ENCODE measurements at places on chromosomes 1 and 21. TPM values are rescaled to one million over a fixed set of nuclear protein-coding genes. Genes with fewer than 3 reads are reported as not detected.
A peak's percentile ranks its signal among the peaks of the same experiment; 100 is the strongest.

The C1orf56 gene
- total RNA-seq = 6.4 TPM

The ETV3L gene
- not detected for total RNA-seq

The GPA33 gene
- total RNA-seq = 3.9 TPM

- H3K4me1 ChIP-seq = no peaks in the 10 kb centered on the region
- no peaks in the 10 kb centered on the region for H3K36me3 ChIP-seq
- H3K4me3 ChIP-seq = no peak overlapping the region
- H3K27me3 ChIP-seq = no peaks in the 10 kb centered on the region
Observed at GRCh38 chr1:13842497-13842896, 142.5 kb downstream of the PRDM2 start.

The SELL gene
- 2.9 TPM for total RNA-seq

GRCh38 chr1:68426594-68426993 is 23.2 kb downstream of the RPE65 start:
- no peak overlapping the region for H3K27ac ChIP-seq
- H3K27me3 ChIP-seq = no peaks in the 10 kb centered on the region
- H3K4me3 ChIP-seq = no peak overlapping the region
- no peak for DNase-seq
- H3K4me1 ChIP-seq = no peaks in the 10 kb centered on the region

- DNase-seq = no peak
- peaks cover 7% of the 10 kb centered on the region for H3K27me3 ChIP-seq
- peaks cover 4% of the 10 kb centered on the region for H3K4me1 ChIP-seq
- no peaks in the 10 kb centered on the region for H3K36me3 ChIP-seq
Observed at GRCh38 chr1:207649865-207650580, 5.1 kb downstream of the CR1L start.

GRCh38 chr1:219689774-219690173 is 76.9 kb upstream of the ZC3H11B start:
- no peak for DNase-seq
- H3K4me3 ChIP-seq = no peak overlapping the region
- H3K4me1 ChIP-seq = no peaks in the 10 kb centered on the region
- no peak overlapping the region for H3K27ac ChIP-seq

The FLG gene
- not detected for total RNA-seq

DNA sequence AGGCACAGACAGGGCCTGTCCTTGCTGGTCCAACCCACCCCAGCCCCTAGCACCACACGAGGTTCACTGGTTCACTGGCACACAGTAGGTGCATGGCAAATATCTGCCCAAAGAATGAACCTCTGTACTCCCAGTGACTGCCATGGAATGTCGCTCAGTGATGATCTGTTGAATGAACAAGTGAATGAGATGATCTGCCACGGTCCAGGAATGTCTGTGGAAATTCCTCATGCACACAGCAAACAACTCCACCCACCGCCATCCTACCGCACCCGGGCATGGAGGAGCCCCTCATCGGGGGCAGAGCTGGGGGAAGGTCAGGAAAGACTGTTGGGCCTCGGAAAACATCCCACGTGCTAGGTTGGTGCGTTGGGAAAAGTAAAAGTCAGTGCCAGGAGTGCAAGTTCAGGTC is 1.7 kb downstream of the HSPG2 start:
- H3K4me3 ChIP-seq = peak overlapping the region; percentile 74
- H3K36me3 ChIP-seq = no peaks in the 10 kb centered on the region
- no peaks in the 10 kb centered on the region for H3K27me3 ChIP-seq
- no peak for DNase-seq

DNA sequence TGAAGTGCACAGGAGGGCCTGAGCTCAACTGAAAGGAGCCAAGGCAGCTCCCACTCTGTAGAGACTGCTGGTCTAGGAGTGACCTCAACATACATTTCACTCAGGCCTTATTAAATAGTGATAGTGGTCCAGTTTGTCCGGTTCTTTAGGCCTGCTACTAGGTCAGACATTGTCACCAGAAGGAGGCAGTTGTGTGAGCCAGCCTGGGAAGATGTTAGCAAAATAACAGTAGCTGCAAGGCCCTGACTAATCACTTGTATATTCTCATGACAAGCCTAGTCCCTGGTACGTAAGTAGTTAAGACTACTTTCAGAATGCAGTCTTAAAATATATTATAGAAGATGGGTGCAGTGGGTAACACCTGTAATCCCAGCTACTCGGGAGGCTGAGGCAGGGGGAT is 264.0 kb upstream of the CAMK1G start:
- no peak overlapping the region for H3K4me3 ChIP-seq
- no peaks in the 10 kb centered on the region for H3K27me3 ChIP-seq
- H3K4me1 ChIP-seq = no peaks in the 10 kb centered on the region
- no peak for DNase-seq

- H3K27ac ChIP-seq = no peak overlapping the region
- no peak overlapping the region for H3K4me3 ChIP-seq
- peaks cover 58% of the 10 kb centered on the region for H3K27me3 ChIP-seq
- peaks cover 24% of the 10 kb centered on the region for H3K4me1 ChIP-seq
- no peak for DNase-seq
Observed at GRCh38 chr1:14926818-14927575, 226.6 kb upstream of the TMEM51 start.

GRCh38 chr1:19063122-19063521 is 106.6 kb upstream of the IFFO2 start:
- H3K27me3 ChIP-seq = no peaks in the 10 kb centered on the region
- no peak overlapping the region for H3K4me3 ChIP-seq
- no peak overlapping the region for H3K27ac ChIP-seq
- H3K36me3 ChIP-seq = no peaks in the 10 kb centered on the region
- no peak for DNase-seq

The DIO1 gene
- not detected for total RNA-seq

DNA sequence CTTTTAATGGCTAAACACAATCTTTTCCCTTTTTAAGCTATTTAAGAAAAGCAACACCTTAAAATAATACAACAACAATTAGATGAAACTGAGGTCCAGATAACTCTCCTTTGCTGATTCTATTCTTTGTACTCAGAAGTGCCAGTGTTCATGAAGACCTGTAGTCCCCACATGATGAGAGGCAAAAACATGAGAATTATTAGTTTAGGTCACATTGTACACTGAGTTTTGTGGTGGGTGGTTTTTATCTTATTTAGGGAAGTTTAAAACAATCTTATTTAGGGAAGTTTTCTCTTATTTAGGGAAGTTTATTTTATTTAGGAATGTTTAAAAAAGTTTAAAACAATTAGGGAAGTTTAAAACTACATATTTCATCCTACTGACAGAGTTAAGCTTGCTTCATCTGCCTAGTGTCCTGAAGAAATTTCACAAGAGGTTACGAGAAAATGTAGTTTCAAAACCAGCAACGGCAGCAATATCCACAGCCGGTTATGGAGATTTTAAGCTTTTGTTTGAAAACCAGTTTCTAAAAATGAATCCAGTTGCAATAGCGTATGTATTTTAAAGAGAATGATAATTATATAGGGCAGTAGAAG is 7.8 kb upstream of the OR14I1 start:
- H3K4me1 ChIP-seq = no peaks in the 10 kb centered on the region
- H3K4me3 ChIP-seq = no peak overlapping the region
- no peak for DNase-seq

The RAB13 gene
- 63.7 TPM for total RNA-seq

The SSR2 gene
- 354 TPM for total RNA-seq

DNA sequence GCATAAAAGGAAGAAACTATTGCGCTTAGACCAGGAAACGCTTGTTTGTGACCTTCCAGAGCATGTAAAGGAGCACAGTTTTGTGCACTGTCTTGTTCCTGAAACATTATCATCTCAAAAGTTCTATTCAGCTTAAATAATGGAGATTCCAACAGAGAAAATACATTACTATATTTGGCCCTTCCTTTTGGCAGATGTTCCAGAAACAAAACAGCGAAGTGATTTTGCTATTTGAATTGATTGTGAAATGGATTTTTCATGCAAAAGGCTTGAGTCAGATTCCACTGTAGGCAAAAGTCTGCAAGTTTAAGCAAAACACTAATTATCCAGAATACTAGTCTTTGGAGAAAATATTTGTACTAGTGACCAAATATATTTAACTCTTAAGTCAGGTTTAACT is 80.3 kb upstream of the PTBP2 start:
- DNase-seq = peak; percentile 17
- H3K27me3 ChIP-seq = no peaks in the 10 kb centered on the region
- H3K36me3 ChIP-seq = no peaks in the 10 kb centered on the region
- H3K4me1 ChIP-seq = no peaks in the 10 kb centered on the region

GRCh38 chr1:1079408-1080121 is 5.5 kb upstream of the RNF223 start:
- H3K4me1 ChIP-seq = peaks cover 14% of the 10 kb centered on the region
- DNase-seq = peak; percentile 91
- H3K27me3 ChIP-seq = peaks cover 38% of the 10 kb centered on the region
- peak overlapping the region; percentile 81 for H3K27ac ChIP-seq

DNA sequence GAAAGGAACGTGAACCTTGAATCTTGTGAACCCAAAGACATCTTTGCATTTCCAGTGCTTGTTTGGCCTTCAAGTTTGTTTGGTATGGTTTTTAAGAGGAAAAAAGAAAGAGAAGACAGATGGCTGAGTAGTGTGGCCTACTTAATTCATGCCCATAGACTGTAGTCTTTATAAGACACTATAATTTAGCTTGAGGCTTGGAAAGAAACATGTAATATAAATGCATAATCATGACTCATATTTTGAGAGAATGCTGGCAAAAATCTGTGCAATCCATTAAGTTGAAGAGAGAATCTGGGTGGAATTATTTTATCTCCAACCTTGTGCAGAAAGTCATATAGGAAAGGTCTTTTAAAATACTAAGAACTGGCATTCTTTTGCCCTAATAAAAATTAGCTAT is 179.3 kb downstream of the SIPA1L2 start:
- no peaks in the 10 kb centered on the region for H3K4me1 ChIP-seq
- H3K27me3 ChIP-seq = no peaks in the 10 kb centered on the region
- no peaks in the 10 kb centered on the region for H3K36me3 ChIP-seq
- no peak overlapping the region for H3K27ac ChIP-seq

The BEND5 gene
- total RNA-seq = 1.2 TPM

- peak overlapping the region; percentile 44 for H3K27ac ChIP-seq
- DNase-seq = peak; percentile 69
- no peaks in the 10 kb centered on the region for H3K4me1 ChIP-seq
- H3K4me3 ChIP-seq = no peak overlapping the region
Observed at GRCh38 chr1:12518931-12519692, 98.9 kb downstream of the DHRS3 start.

- H3K27ac ChIP-seq = no peak overlapping the region
- no peak for DNase-seq
- H3K36me3 ChIP-seq = no peaks in the 10 kb centered on the region
- H3K4me3 ChIP-seq = no peak overlapping the region
Observed at GRCh38 chr1:236341298-236341697, 52.8 kb upstream of the EDARADD start.

GRCh38 chr1:30490554-30491053 is 232.8 kb downstream of the MATN1 start:
- no peak overlapping the region for H3K27ac ChIP-seq
- no peak overlapping the region for H3K4me3 ChIP-seq
- no peaks in the 10 kb centered on the region for H3K36me3 ChIP-seq
- DNase-seq = no peak
- H3K27me3 ChIP-seq = no peaks in the 10 kb centered on the region
- H3K4me1 ChIP-seq = no peaks in the 10 kb centered on the region

Data from stomach (tissue), 19 donors.